ENCODE measurements at places on chromosomes 2 and 18.

- DNase-seq, result no peak
These were observed 57.1 kb downstream of the TRABD2A start for GRCh38 chr2:84823788-84824187.

DNA sequence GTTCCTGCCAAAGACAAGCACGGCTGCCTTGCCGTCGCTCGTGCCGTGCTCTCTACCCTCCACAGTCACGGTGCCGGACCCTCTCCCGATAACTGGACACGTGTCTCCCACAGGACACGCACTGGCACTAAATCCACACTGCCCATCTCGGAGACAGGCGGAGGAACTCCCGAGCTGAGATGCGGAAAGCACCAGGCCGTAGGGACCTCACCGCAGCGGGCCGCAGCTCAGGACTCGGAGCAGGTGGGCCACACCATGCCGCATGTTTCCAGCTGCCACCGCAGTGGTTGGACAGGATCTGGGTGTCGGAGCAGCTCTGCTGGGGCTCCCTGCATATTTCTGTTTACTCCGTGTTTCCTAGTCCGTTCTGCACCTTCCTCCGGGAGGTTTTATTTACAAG, 127.2 kb downstream of the TPO start:
- DNase-seq, result no peak

GRCh38 chr2:28129955-28130695, 239.6 kb downstream of the BABAM2 start:
- no peak for DNase-seq

- DNase-seq, result no peak
These were observed 7.5 kb downstream of the RAB3GAP1 start for GRCh38 chr2:135059577-135059976.

DNA sequence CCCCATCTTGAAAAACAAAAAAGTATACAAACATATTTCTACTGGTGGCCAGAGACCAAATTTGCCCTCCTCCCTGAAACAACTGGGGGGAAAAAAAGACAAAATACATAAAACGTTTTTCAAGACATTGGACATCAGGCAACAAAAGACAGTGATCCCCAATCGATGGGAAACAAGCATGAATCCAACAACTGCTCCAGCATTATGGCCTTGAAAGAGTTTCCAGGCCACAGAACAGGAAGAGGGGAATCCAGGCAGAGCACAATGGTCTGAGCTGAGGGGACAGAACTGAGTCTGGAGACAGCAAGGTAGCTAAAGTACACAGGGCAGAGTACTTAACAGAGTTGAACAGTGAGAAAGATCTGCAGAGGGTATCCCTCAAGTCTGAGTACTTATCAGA, 4.4 kb downstream of the CCDC88A start:
- DNase-seq, result no peak

DNA sequence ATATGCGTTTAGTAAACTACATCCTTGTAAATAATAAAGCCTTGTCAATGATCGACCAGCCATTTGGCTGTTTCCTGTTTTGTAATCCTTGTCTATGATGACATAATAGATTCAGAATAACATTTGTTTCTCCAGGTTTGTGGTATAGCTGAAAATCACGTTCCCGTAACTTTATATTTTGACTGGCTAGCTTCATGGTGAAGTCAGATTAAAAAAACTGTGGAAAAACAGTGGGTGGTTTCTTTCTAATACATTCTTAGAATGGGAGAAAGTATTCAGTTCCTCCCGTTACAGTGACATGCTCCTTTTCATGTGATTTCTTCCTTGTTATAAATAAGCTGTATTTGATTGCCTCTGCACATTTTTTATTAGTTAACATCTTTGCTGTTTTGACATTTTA, 366.9 kb downstream of the NYAP2 start:
- no peak for DNase-seq

DNA sequence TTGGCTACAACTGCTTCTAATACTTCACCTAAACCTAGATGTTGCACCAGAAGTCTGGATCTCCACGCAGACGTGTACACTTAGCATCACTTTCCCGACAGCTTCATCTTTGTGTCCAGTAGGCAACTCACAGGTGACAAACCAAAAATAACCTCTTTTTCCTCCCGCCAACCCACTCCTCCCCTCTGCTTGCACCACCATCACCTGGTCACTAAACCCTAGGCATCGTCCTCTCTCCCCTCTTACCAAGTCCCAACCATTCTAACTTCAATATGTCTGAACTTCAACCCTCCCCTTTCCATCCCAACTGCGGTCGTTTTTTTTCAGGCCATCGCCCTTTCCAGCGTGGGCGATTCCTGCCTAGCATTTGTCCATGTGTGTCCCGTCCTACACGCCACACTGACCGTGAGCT, 413 bp upstream of the CHMP3 start:
- no peak for DNase-seq

DNA sequence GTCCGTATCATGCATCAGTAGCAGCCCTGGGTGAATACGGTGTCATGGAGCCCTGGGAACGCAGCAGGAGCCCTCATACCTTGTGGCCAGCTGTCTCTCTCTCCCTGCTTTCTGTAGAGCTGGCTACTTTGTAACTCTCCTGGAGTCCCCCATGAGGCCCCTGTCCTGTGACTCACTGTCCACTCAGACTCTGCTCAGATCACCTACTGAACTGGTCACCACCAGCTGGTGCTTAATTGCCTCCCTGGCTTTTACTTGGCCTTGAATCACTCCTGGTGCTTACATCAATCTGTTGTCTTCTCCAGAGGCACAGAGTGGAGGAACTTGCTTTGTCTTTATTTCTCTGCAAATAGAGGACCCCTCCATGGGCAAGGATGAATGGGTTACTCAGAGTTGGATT, 172.7 kb downstream of the HRH4 start:
- DNase-seq, result no peak

DNA sequence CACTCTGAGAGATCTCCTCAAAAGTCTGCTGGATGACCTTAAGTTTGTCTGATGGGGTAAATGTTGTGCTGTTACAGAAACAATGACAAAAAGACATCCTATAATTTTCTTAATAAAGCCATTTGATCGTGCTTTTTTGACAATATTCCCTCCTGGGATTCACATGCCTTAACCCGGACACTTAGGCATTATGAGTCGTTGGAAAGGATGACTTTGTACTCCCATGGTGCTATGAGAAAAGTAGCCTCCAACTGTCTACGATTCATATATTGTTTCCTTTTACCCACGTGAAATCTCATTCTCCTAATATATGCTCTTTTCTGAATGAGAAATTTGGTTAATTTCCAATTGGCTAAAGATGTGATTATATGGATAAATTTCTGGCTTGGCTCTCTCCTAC, 6.1 kb upstream of the MPP4 start:
- no peak for DNase-seq

DNA sequence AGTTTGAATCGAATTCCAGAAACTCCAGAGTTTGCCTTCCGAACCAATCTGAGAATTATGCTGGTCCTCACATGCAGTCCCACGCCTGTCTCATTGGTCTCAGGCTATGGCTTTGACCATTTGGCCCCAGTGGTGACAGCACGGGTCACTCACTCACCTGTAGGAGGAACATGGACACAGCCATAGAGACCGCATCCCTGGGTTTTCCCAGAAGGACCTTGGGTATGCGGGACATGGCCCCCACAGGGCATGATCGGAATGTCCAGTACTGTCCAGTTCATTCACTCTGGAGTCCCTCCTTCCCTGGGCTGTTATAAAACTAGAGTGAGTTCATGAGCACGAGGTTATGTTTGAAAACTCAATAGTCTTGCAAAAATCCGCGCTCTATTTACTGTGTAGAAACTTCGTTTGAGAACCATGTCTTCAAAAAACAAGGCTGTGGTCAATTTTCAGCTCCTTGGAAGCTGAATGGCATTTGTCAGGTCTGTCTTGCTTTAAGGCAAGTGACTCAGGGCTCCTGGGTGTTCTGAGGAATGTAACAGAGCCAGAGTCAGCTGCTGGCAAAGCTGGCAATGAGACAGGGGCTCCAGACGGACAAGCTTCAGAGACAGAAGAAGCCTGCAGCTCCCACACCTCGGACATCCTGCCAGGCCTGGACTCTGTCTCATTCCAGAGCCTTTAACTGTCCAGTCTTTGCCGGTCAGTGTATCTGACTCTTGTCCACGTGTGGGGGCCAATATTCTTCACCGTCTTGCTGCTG, 86.7 kb upstream of the TMEM18 start:
- no peak for DNase-seq

DNA sequence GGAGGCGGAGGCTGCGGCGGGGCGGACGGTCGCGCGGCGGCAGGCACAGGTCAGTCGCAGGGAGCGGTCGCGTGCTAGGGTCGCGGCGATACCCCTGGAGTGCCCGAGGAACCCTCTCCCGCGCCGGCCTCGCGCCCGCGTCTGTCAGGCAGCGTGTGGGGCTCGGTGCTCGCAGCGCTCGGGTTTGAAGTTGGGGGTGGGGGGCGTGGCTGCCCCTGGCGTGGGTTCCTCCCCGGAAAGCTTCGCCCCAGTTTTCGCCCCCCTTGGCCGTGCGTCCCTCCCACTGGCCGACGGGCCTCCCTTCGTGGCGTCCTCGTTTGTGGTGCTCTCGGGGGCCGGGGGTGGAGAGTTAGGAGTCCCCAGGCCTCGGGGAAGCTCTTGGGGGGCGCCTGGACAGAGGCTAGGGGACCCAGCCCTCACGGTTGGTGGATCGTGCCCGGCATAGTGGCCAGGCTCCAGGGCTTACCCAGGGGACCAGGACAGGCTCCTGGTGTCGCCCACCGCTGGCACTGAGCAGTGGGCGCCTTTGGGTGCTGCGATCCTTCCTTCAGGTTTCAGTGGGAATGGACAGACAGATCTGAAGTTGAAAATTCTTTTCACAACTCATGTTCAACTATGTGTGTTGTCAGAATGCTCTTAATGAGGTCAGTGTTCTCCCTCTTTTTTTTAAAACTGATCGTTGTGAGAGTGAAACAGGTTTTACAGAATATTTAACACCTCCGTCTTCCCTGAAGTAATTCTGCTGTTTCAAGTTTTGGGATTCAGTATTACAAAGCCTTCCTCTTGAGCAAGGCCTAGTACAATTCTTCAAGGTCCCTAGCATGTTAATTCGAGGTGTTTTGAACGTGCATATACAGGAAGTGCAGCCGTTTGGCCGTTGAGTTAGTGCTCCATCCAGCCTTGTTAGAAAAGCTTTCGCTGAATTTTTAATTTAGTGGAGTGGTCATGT, 604 bp downstream of the RALBP1 start:
- peak; percentile 71 for DNase-seq

GRCh38 chr2:167404627-167405284, 516.5 kb downstream of the XIRP2 start:
- DNase-seq, result no peak

DNA sequence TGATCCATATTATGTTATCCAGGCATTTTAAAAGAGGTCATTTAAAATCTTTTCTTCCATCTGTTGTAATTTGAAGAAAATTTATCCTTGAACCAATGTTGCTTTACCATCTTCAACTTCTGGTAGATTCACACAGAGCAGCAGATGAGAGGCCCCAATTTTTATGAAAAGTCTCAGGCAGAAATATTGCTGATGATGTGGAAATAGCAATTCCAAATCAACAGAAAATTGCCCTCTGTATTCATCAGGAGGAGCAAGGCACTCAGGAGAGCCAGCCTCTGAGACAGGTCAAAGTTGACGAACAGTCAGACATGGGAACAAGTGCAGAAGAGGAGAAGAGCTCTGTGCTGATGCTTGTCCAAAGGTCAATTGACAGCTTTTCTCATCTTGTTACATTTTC, 444.9 kb downstream of the NCKAP5 start:
- DNase-seq, result no peak

- DNase-seq, result no peak
These were observed 428.3 kb downstream of the NCKAP5 start for GRCh38 chr2:133139847-133140533.

- peak; percentile 71 for DNase-seq
These were observed 10.8 kb downstream of the SPDYA start for GRCh38 chr2:28821295-28821958.

- DNase-seq, result no peak
These were observed 17.4 kb downstream of the RUFY4 start for GRCh38 chr2:218086478-218086877.

GRCh38 chr2:101408925-101409324, 21.6 kb upstream of the CREG2 start:
- no peak for DNase-seq

GRCh38 chr2:215918901-215919599, 94.3 kb downstream of the MREG start:
- no peak for DNase-seq

DNA sequence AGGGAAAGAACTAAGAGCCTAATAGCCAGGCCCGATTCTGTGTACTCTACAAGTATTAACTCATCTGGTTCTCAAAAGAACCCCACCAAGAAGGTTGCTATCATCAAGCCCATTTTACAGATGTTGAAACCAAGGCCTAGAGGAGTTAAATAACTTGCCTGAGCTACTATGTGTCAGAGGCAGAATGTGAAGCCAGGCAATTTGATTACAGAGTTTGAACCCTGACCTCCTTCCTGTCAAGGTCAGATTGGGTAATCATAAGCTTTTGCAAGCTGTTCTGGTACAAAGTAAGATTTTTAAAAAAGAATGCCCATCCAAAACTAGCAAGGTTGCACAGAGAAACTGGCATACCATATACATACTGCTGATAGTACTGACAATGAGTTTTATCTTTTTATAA, 227.1 kb downstream of the HAUS1 start:
- DNase-seq, result no peak

DNA sequence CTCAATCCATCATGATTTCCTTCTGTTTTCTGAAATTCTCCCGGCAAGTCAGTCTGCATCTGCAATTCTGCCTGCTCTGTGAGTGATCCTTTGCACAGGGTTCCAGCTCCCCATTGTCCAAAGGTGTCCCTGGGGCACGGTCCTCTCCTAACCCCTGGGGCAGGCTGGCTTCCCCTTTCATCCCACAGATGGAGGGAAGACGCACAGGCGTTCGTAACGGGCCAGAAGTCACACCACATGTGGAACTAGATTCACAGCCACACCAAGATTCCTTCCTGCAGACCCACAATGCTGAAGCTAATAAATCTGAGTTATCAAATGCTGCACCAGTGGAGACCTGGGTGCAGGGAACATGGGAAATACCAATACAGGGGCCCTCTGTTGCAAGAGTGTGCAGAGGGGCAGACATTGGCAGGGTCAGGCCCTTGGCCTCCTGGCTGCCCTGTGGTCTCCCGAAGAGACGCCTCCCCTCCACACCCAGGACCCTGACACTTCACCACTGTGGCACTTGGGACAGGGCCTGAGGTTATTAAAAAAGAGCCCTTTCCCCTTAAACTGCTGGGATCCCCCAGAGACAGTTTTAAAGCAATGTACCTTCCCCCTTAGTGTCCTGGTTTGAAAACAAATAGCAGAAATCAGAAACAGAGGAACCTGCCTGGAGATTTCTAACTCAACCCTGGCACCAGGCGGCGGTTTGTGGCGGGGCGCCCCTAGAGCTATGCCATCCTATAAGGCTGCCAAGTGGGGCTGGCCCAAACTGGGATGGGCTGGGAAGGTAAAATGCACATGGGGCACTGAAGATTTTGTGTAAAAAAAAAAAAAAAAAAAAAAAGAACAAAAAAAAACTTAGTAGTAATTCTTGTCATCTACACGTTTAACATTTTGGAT, 15.4 kb downstream of the ZNF516 start:
- DNase-seq, result peak; percentile 44

GRCh38 chr18:63366213-63367052, 573 bp downstream of the KDSR start:
- peak; percentile 27 for DNase-seq

- peak; percentile 65 for DNase-seq
These were observed 36.9 kb upstream of the KLF11 start for GRCh38 chr2:10006236-10007161.

Measured in hematopoietic multipotent progenitor cell treated with erythropoietin and hydrocortisone succinate and interleukin-3 and kit ligand, for 8 days (in vitro differentiated cells).